Omental fat pad (tissue), 4 donors: ENCODE measurements at places on chromosomes 6 and 20. TPM values are rescaled to one million over a fixed set of nuclear protein-coding genes. Genes with fewer than 3 reads are reported as not detected.

Gene C6orf118
- not detected for total RNA-seq

GRCh38 chr6:105600336-105601260 lies 197.7 kb upstream of the PREP start:
- no peak for DNase-seq

GRCh38 chr6:39688494-39688893 lies 36.7 kb downstream of the KIF6 start:
- DNase-seq: no peak

- DNase-seq: no peak
Measured at GRCh38 chr6:98047164-98047563, 764.1 kb upstream of the MMS22L start.
